ENCODE measurements at places on chromosomes 13 and 19.

DNA sequence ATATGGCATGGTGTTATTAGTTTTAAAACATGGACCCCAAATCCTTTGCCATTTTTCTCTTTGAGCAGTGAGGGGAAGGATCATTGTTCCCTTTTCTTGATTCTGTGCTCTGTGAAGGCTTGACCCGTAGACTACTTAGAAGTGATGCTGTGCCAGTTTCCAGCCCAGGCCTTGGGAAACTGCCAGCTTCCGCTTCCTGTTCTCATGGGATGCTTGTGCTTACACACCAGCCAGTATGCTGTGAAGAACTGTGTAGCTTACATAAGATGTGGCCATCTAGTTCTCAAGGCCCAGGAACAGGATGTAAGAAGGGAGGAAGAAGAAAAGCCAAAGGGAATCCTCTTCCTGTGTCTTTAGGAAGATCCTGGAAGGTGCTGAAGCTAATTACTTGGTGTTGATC is 180.9 kb downstream of the PCCA start:
- no peak for DNase-seq

- DNase-seq, result no peak
These were observed 619 bp downstream of the MED16 start for GRCh38 chr19:892243-892893.

DNA sequence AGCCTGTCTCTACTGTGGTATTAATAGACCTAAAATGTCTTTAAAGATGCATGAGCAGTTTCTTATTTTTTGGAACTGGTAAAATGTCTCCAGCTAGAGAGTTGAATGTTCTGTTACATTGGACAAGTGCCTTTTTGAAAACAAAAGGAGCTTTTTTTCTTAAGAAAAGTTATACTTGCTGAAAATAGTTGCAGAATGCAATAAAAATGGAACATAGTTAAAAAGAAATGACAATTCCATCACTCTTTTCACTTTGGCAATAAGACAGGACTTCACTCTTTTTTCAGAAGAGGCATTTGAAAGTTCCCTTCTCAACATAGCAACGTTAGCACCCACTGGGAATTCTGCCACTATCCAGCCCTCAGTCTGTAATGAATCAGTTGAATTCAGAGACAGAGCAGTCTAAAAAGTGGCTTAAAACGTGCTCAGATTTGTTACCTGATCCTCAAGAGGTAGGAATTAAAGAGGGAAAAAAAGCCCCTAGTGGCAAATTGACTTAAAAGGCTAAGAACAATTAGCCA is 10.1 kb downstream of the RGCC start:
- DNase-seq, result no peak

- no peak for DNase-seq
These were observed at the start of gene SACS for GRCh38 chr13:23433171-23434153. TSS of gene SACS (minus strand) at chr13:23433702. CDS start at chr13:23411239, 22,463 bp downstream.

GRCh38 chr13:110249326-110249725 is 57.6 kb downstream of the COL4A1 start:
- no peak for DNase-seq

DNA sequence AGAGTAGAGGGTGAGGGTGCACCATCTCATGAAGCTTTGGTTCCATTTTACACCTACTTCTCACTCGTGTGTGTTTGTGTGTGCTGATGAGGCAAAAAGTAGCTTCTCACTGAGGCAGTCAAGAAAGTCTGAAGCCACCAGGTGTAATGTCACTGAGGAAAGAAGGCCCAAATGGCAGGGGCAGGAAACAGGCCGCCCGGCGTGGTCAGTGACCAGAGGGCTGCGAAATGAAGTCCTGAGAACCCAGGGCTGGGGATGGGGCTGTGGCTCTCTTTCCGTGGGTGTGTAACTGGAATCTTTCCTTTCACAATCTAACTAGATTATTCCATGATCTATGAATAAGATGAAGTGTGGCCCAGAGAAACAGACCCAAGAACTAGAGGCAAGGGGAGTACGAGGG is 25.5 kb upstream of the TFDP1 start:
- no peak for DNase-seq

- no peak for DNase-seq
These were observed 41.8 kb upstream of the ZNF429 start for GRCh38 chr19:21463449-21464105.

GRCh38 chr13:110589793-110590390 is 25.5 kb upstream of the NAXD start:
- no peak for DNase-seq

- DNase-seq, result no peak
These were observed 88.5 kb downstream of the RAB20 start for GRCh38 chr13:110472904-110473563.

DNA sequence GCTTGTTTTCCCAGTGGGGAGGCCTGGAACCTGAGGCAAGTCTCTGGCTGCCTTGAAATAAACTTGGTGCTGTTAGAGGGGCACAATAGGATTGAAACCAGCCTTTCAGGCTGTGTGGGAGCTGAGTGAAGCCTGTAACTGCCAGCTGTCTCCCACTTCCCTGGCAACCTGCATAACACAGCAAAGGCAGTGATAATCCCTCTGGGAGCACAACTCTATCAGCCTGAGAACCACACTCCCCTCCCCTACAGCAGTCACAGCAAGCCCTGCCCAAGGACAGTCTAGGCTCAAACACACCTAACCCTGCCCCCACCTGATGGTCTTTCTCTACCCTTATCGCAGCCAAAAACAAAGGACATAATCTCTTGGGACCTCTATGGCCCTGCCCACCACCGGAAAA is 683.8 kb upstream of the ATXN8OS start:
- no peak for DNase-seq

GRCh38 chr13:53920916-53921315 is 892.3 kb downstream of the OLFM4 start:
- no peak for DNase-seq

DNA sequence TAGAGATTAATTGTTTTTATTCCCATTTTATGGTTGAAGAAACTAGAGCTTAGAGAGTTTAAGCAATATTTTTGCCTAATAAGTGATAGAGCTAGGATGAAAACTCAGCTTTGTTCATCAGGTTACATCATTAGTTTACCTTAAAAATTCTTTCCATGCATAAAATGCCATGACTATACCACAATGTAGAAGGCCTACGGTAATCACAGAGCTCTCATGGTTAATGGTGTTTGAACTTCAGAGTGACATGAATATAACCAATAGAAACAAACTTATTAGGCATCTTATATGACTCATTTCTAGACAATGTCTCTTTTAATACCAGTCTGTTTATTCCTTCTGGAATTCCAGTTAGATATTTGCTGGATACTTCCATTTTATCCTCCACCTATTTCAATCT is 78.5 kb downstream of the FGF9 start:
- no peak for DNase-seq

Measured in activated CD4-positive, CD25-positive, alpha-beta regulatory T cell treated with anti-CD3 and anti-CD28 coated beads, Interleukin-2, amount 50 U/mL, for 16 hours (primary cell).